Kidney (tissue), 22 donors: ENCODE measurements at places on chromosomes 7 and 10. TPM values are rescaled to one million over a fixed set of nuclear protein-coding genes. Genes with fewer than 3 reads are reported as not detected.

GRCh38 chr10:126997801-126998590 lies 92.8 kb downstream of the DOCK1 start:
- peaks cover 18% of the 10 kb centered on the region for H3K36me3 ChIP-seq
- H3K27ac ChIP-seq, result no peak overlapping the region
- H3K4me3 ChIP-seq, result no peak overlapping the region
- no peaks in the 10 kb centered on the region for H3K4me1 ChIP-seq

GRCh38 chr7:4809091-4809591 lies 33.7 kb downstream of the AP5Z1 start:
- peak overlapping the region; percentile 32 for H3K27ac ChIP-seq
- no peak overlapping the region for H3K4me3 ChIP-seq
- no peaks in the 10 kb centered on the region for H3K36me3 ChIP-seq
- H3K27me3 ChIP-seq, result no peaks in the 10 kb centered on the region
- no peaks in the 10 kb centered on the region for H3K4me1 ChIP-seq
- DNase-seq, result no peak

DNA sequence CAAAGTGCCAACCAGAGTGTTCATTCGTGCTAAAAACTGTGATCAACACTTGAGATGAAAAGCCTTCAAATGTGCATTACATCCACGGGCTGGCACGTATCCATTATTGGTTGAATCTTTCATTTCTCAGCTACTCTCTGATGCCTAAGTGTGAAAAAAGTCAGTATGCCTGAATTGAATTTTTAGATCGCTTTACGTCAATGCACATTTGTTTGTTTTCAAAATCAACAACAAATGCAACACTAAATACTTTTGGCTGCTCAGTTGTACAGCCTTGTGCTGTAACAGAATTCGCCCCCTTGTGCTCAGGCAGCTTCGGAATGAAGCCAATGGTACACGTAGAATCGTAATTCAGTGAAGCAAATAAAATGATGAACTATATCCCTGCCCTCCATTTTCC lies 446.5 kb upstream of the NRP1 start:
- no peaks in the 10 kb centered on the region for H3K27me3 ChIP-seq
- H3K4me3 ChIP-seq, result no peak overlapping the region
- no peaks in the 10 kb centered on the region for H3K36me3 ChIP-seq
- no peaks in the 10 kb centered on the region for H3K4me1 ChIP-seq

DNA sequence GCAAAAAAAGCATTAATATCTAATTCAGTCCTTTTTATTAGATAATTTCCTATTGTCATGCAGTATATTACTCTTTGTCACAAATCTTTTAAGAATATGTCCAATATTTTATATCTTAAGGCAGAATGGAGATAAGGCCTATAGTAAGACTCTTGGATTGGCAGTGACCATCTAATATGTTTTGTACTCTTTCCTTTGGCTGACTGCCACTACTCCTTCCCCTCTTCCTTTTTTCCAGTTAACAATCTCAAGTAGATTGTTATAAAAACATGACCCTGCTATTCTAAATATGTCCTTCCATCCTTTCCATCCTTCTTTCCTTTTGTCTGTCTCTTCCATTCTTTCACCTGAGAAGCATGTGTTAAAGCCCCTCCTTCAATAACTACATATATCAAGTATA lies 92.8 kb upstream of the TMEM168 start:
- DNase-seq, result peak; percentile 8
- H3K4me3 ChIP-seq, result no peak overlapping the region
- H3K27ac ChIP-seq, result no peak overlapping the region
- no peaks in the 10 kb centered on the region for H3K36me3 ChIP-seq
- H3K4me1 ChIP-seq, result no peaks in the 10 kb centered on the region

DNA sequence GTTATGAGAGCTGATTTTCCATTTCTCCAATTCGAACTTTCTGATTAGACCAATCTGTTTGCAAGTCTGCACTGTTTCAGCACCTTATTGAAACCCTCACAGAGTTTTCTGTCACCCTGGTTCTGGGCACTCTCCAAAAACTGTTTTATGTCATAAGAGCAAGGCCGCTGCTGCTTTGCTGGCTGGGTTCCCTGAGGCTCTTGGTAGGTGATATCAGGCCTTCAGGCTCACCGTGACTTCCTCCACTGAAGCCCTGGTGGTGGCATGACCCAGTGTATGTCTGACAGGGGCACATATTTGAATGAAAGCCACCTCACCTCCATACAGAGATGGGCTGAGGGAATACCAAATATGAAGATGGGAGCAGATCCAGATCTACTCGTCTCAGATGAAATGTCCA lies 8.3 kb downstream of the RABGEF1 start:
- H3K27me3 ChIP-seq, result no peaks in the 10 kb centered on the region
- peaks cover 7% of the 10 kb centered on the region for H3K4me1 ChIP-seq
- H3K4me3 ChIP-seq, result no peak overlapping the region
- no peak for DNase-seq
- no peaks in the 10 kb centered on the region for H3K36me3 ChIP-seq

GRCh38 chr7:67306331-67306730 lies 309.7 kb downstream of the TYW1 start:
- H3K27me3 ChIP-seq, result no peaks in the 10 kb centered on the region
- no peak for DNase-seq
- H3K36me3 ChIP-seq, result no peaks in the 10 kb centered on the region
- no peak overlapping the region for H3K27ac ChIP-seq
- peaks cover 6% of the 10 kb centered on the region for H3K4me1 ChIP-seq
- no peak overlapping the region for H3K4me3 ChIP-seq

DNA sequence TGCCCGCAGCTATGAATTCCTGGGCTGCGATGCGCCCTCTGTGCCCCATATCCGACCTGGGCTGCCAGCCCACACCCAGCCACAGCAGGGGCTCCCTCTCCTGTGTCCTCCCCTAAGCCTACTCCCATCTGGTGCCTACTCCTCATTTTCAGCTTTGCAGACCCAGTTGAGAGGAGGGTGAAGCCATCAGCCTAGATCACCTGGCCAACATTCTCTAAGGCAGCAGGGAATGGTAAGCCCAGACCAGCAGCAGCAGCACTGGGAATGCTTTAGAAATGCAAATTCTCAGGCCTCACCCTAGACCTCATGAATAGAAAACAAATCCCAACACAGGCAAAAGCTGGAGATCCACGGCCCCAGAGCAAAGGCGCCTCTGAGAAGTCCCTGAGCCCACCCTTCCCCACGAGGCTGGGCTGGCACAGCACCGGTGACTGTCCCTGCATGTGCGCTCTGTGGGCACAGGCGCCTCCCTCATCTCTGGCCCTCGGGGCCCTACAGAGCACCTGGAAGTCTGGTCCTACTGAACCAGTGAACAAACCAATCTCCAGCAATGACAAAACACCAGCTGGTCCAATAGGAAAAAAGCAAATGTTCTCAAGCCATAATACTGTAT lies 161.4 kb downstream of the GFRA1 start:
- no peak overlapping the region for H3K4me3 ChIP-seq
- no peaks in the 10 kb centered on the region for H3K27me3 ChIP-seq

- no peaks in the 10 kb centered on the region for H3K27me3 ChIP-seq
- no peaks in the 10 kb centered on the region for H3K4me1 ChIP-seq
- H3K27ac ChIP-seq, result no peak overlapping the region
- H3K4me3 ChIP-seq, result no peak overlapping the region
- H3K36me3 ChIP-seq, result no peaks in the 10 kb centered on the region
These were observed 30.9 kb upstream of the KLHL7 start for GRCh38 chr7:23074443-23075261.

DNA sequence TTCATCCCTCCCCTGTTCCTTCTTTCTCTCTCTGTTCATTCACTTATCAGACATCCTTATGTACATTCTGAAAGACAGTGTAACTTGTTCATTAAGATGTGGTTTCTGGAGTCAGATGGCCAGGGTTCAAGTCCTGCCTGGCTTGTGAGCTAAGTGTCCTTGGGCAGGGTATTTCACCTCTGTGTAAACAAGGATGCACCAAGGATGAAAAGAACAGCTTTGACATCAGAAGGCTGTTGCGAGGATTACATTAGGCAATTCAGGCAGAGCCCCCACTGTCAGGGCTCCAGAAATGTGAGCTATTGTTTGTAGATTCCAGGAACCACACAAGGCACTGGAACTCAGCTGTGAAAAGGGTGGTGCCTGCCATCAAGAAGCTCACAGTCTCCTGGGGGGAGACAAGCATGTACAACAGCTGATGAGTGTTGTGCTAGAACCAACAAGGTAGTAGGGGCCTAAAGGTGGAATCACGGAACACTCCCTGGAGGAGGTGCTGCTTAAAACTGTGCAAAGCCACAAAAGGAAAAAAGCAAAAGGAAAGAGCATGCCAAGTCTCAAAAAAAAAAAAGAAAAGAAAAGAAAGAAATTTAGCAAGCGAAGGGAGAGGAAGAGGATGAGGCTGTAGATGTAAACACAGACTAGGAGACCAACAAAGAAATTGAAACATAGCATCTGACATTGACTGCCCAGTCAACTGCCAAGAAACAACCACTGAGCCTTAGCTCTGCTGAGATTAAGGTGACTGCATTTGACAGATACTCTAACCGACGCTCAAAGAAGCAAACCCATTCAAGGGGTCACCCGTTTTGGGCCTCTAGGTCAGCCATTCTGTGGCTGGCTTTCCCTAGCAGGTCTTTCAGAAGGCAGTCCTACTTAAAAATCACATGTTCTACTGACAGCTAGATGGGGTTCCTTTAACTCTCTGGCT lies 12.5 kb downstream of the PDLIM1 start:
- no peaks in the 10 kb centered on the region for H3K4me1 ChIP-seq
- H3K36me3 ChIP-seq, result no peaks in the 10 kb centered on the region
- H3K27me3 ChIP-seq, result no peaks in the 10 kb centered on the region
- no peak for DNase-seq
- H3K27ac ChIP-seq, result peak overlapping the region; percentile 23

DNA sequence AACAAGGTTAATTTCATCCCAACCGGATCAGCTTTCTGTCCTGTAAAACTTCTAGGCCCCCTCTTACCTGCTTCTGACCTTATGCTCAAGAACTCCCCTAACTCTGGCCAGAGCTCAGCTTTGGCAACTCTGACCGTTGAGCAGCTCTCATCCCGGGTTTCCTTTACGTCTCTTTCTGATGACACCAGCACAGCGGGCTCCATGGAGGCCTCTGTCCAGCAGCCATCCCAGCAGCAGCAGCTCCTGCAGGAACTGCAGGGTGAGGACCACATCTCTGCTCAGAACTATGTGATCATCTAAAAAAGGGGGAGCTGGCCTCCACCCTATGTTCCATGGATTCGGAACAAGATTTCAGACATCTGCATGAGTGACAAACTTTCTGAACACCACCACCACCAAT lies 117.6 kb downstream of the GLCCI1 start:
- no peak overlapping the region for H3K27ac ChIP-seq
- H3K36me3 ChIP-seq, result no peaks in the 10 kb centered on the region
- H3K4me1 ChIP-seq, result no peaks in the 10 kb centered on the region
- no peak for DNase-seq
- H3K27me3 ChIP-seq, result no peaks in the 10 kb centered on the region

DNA sequence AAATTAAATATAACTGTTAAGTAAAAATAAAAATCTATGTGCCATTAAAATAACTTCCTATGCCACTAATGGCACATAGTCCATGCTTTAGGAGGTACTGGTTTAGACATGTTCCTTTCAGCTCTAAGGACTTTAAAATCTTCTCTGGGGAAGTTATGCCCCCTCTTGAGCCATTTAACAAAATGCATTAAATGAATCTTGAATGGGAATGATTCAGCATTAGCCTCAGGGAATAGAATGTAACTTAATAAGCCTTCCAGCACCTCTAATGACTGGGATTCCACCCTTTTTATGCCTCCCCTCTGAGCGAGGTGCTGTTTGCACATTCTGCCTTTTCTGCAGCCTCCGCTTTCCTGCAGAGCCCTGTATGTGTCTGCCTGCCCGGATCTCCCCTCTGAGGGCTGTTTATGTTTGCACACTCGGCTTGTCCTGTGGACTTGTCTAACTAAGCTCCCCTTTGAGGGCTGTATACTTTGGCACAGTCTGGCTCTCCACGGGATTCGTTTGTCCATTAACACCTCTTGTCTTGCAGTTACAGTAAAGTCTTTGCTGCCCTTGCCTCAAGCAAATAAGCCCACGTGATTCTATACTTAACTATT lies 108.4 kb upstream of the HPS1 start:
- no peak overlapping the region for H3K4me3 ChIP-seq
- H3K27ac ChIP-seq, result no peak overlapping the region
- no peaks in the 10 kb centered on the region for H3K4me1 ChIP-seq
- peak; percentile 41 for DNase-seq
- H3K27me3 ChIP-seq, result no peaks in the 10 kb centered on the region

DNA sequence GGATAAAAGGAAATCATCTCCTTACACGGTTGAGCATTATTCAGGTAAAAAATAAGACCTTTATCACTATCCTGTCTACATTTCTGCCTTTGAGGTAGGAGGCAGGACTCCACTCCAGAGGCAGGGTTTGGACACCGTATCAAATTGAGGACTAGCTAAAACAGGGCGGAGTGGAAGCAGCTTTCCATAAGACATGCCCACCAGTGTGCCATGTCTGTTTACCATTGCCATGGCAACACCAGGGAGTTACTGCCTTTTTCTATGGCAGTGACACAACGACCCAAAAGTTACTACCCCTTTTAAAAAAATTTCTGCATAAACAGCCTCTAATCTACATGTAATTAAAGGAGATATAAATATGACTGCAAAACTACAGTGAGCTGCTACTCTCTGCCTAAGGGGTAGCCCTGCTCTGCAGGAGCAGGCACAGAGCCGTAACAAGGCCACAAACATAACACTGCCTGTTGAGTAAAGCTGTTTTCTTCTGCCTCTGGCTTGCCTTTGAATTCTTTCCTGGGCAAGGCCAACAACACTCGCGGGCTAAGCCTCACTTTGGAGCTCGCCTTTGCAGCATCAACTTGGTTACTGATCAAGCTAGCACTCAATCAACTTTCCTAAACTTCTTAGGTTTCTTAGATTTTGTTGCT lies 26.5 kb downstream of the DGKB start:
- no peak overlapping the region for H3K27ac ChIP-seq
- no peaks in the 10 kb centered on the region for H3K27me3 ChIP-seq
- no peak overlapping the region for H3K4me3 ChIP-seq

- H3K27ac ChIP-seq, result no peak overlapping the region
- H3K36me3 ChIP-seq, result no peaks in the 10 kb centered on the region
- H3K27me3 ChIP-seq, result no peaks in the 10 kb centered on the region
- no peaks in the 10 kb centered on the region for H3K4me1 ChIP-seq
- H3K4me3 ChIP-seq, result no peak overlapping the region
These were observed 335.2 kb upstream of the PRKCQ start for GRCh38 chr10:6915307-6915706.

DNA sequence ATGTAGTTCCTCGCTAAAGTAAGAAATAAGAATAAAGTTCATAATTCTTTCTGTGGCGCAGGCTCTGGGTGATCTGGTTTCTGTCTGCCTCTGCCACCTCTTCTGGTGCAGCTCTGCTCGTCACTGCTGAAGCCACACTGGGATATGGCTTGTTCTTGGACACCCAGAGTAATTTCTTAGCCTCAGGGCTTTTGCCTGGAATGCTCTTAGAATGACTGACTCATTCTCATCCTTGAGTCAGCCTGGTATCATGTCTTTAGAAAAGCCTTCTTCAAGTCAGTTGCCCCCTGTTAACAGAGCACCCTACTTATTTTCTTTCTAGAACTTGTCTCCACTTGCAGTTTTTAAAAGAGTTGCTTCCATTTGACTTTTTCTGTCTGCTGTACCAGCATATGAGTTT lies 2.0 kb downstream of the ZSCAN25 start:
- H3K36me3 ChIP-seq, result peaks cover 48% of the 10 kb centered on the region
- DNase-seq, result no peak
- no peaks in the 10 kb centered on the region for H3K4me1 ChIP-seq
- H3K27me3 ChIP-seq, result no peaks in the 10 kb centered on the region

- H3K27me3 ChIP-seq, result no peaks in the 10 kb centered on the region
- H3K4me1 ChIP-seq, result no peaks in the 10 kb centered on the region
- H3K36me3 ChIP-seq, result no peaks in the 10 kb centered on the region
These were observed 12.0 kb upstream of the KCNMA1 start for GRCh38 chr10:77649333-77650331.

ASIC3 gene
- total RNA-seq, result 1.9 TPM

GALNT17 gene
- 2.4 TPM for total RNA-seq

ASZ1 gene
- total RNA-seq, result not detected

FGL2 gene
- 96.9 TPM for total RNA-seq

TRIL gene
- total RNA-seq, result 6.1 TPM

ADGRA1 gene
- 0.91 TPM for total RNA-seq

ST8SIA6 gene
- 0.91 TPM for total RNA-seq

EN2 gene
- 0.13 TPM for total RNA-seq

DKK1 gene
- total RNA-seq, result 1.5 TPM
